ENCODE measurements at places on chromosomes 6 and 20.

GRCh38 chr20:25478889-25479568 lies 71.6 kb downstream of the GINS1 start:
- no peak for DNase-seq

DNA sequence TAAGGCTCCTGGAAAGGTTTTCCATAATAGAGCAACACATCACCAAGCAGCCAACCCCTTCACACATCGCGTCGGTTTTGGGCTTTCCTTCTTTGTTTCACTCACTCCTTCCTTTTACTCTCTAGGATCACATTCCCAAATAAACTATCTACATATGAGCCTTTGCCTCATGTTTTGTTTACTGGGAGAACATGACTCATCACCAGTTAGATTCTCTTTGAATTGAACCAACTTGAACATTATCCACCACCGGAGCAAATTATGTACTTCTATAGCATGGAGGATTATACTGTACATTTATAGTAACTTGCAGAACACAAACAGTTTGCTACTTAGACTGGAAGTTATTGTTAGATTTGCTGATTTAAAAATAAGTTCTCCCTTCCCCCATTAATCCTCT lies 41.0 kb downstream of the SAMD5 start:
- DNase-seq = no peak

GRCh38 chr6:36724514-36725390 lies 27.1 kb downstream of the RAB44 start:
- peak; percentile 45 for DNase-seq

DNA sequence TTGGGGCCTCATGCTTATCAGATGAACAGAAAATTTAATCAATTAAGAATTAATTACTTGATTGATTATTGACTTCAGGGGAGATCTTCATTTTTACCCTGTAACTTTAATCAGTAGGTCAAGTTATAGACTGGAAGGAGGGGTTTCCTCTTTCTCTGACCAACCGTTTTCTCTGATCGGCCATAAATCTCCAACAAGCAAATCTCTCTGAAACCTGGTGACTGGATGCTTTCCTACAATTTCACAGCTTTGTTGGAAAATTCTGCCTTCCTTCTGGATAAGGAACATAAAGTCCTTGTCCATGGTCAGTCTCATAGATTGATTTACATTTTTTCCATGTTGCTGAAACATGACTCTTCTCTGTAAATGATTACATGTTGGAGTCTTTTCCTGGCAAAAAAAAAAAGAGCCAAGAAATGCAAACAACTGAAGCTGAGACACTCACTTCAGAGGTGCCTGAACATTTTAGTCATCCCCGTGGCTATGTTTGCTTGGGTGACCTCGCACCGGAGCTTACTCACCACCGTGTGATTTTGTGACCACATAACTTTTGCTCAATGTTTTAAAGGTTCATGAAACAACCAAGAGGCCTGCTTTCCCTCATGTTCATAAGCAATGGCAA lies 31.0 kb downstream of the IRF4 start:
- no peak for DNase-seq

- no peak for DNase-seq
These were observed 531.7 kb downstream of the TFAP2B start for GRCh38 chr6:51350308-51350904.

GRCh38 chr6:144660561-144661115 lies 375.5 kb downstream of the UTRN start:
- DNase-seq = peak; percentile 19

GRCh38 chr6:134937426-134937825 lies 12.5 kb downstream of the ALDH8A1 start:
- no peak for DNase-seq

- DNase-seq = no peak
These were observed 32.5 kb downstream of the HLA-DPB1 start for GRCh38 chr6:33108307-33108706.
